Brain (organoid and tissue), 16 donors: ENCODE measurements at places on chromosomes 11 and 22. TPM values are rescaled to one million over a fixed set of nuclear protein-coding genes. Genes with fewer than 3 reads are reported as not detected.

GRCh38 chr11:86938900-86939880 is 16.0 kb downstream of the FZD4 start:
- DNase-seq = peak; percentile 71

Gene OR8J3
- polyA plus RNA-seq = not detected

Gene SAMM50
- 117 TPM for polyA plus RNA-seq

- DNase-seq = no peak
Observed at GRCh38 chr22:39205344-39206021, 39.3 kb downstream of the PDGFB start.

Gene KCNJ1
- not detected for polyA plus RNA-seq

Gene IGHMBP2
- 12.2 TPM for polyA plus RNA-seq

- DNase-seq = no peak
Observed at GRCh38 chr11:29449281-29450074, 567.4 kb downstream of the KCNA4 start.

- DNase-seq = no peak
Observed at GRCh38 chr11:94120946-94121345, 7.7 kb upstream of the PANX1 start.

Gene ST13
- polyA plus RNA-seq = 312 TPM

DNA sequence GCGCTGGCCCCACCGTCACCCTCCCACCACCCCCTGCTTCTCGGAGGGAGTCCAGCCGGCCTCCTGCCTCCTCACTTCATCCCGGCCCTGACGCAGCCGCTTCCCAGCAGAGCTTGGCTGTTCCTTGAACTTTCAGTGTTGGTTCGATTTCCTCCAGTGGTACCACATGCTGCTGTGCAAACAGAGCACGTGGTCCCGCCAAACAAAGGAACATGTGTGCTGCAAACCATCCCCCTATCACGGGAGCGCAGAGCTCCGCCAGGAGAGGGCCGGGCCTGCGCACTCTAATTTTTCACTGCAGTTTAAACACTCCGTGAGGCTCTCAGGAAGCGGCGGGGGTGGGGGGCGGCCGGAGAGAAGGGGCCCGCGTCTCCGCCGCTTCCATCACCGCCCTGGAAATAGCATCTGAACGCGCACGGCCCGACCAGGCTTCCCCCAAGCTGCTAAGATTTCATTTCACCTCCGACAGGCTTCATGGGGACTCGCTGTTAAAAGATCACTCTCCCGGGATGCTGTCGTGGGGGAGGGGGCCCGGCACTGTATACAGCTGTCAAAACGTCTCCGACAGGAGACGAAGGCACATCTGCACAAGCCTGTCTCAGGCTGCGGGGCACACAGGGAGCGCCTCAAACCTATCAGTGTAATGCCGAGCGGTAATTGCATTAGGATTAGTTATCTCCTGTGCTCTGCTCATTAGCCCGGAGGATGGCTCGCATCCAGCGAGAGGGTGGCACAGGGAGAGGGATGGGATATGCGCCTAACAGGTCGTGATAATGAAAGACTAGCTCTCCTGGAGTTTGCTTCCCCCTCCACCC is 269.9 kb upstream of the SORL1-AS1 start:
- DNase-seq = peak; percentile 99

DNA sequence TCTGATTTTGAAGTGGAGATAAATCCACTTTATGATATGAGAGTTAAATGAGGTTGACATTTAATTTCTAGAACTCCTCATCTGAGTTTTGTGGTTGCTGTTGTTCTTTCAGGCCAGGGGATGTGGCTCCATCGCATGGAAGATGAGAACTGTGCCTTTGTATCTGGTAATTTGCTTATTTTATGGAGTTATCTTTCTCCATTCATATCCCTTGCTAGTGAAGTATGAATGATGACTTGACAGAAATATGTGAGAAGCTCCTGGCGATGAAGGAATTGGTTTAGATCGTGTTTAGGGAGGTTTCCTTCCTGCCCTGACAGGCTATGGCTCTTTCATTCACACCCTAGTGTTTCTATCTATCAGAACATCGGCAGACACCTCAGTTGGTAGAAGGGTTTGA is 393.7 kb downstream of the ETS1 start:
- DNase-seq = no peak

DNA sequence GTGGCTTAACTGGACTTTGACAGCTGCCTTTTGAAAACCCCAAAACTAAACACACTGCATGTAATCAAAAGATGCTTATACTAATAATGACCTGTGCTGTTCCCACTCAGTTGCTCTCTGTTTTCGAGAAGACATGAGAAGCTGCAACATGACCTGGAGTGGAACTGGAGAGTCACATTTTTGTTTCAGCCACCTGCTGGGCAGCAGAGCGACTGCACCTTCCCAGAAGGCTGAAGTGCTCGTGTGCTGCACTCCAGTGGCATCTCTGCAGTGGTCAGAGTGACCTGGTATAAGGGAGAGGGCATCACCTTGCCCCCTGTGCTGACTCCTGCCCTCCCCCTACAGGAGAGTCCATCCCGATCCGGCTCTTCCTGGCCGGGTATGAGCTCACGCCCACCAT is 8.6 kb downstream of the THYN1 start:
- DNase-seq = no peak

DNA sequence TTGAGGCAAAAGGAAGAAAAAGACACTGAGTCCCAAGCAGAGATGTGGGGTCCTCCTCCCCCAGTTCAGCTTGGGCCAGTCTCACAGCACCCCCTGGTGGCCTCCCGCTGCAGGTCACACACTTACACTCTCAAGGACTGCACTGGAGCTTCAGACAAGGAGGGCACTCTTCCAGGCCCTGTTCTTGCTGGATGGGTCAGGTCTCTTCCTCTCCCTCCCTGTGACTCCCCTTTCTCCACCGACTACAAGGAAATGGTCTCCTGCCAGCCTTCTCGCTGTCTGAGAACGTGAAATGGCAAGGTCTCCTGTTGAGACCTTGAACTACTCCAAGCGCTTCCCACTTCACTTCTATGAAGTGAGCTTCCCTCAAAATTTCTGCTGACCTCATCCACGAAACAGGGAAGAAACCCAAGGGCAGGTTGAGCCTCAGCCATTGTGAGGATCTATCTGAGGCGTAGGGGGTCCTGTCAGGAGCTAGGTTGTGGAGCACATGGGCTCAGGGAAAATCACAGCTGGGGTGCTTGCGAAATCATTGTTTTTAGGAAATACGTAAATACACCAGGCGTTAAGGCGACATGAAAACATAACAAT is 11.2 kb upstream of the IGLL1 start:
- DNase-seq = peak; percentile 64

Gene C1QTNF4
- 15.8 TPM for polyA plus RNA-seq

Gene CSF2RB
- 0.20 TPM for polyA plus RNA-seq

Gene ST14
- polyA plus RNA-seq = 13.7 TPM

DNA sequence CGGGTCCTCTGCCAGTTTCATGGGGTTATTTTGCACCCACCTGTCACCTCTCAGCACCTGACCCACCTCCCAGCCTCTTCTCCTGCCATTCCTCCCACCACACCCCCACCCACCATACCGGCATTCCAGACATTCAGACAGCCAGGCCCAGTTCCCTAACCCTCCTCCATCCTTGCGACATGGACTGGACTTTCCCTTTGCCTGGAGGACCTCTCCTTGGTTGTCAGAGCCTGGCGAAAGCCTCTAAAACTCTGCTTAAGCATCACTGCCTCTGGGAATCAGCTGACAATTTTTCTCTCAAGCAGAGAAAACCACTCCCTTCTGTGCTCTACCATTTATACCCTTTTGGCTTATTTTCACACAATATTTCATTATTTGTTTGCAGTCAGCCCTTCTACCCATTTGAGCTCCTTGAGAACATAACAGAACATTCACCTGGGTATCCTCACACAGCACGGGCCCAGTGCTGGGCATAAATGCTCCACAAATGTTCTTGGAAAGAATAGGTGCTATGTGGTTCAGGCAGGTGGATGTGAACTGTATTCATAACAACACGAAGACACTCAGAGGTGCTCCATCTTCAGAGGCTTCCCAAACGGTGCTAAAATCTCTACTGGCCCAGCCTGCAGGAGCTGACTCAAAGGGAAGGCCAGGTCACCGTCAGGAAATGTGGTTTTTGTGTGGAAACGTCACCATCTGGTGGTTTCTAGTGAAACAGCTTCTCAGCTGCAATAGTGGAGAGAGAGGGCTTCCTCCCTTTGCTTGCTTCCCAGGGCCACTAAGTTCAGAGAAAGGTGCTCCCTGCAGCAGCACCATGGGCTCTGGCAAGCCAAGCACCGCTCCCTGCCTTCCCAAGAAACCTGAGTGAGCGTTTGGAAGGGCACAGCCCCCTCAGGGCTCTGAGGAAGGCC is 10.4 kb downstream of the SPATA19 start:
- peak; percentile 90 for DNase-seq

GRCh38 chr11:19460718-19461405 is 220.1 kb upstream of the E2F8 start:
- DNase-seq = peak; percentile 85

DNA sequence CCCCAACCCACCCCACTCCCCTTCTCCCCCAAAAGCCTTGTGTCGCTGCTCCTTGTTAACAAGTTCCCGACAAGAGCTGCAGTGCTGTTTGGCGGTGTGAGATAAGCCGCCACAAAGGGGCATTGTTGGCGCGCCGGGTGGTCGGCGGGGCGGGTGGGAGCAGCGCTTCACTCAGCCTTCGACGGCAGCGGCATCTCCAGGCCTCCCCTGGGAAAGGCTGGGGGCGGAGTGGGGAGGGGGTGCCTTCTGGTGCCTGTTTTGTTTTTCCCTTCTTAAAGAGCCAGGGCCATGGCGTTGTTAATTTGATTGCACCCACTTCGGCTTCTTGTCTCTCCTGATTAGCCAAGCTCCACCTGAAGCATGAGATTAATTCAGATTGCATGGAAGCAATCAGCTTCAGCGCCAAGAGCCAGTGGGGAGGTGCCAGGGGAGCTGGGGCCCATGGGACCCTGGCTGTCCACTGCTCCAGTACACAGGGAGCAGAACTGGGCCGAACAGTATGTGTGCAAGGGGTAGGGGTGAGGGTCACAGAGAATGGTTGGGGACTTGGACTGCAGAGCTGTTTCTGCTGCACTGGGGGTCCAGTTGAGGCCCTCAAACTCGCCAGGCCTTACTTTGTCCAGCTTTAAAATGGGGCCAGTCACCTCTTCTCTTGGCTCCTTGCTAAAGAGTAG is 165.1 kb downstream of the CEP164 start:
- peak; percentile 83 for DNase-seq

GRCh38 chr11:86589856-86590589 is 82.4 kb downstream of the ME3 start:
- no peak for DNase-seq

Gene MS4A3
- polyA plus RNA-seq = not detected

DNA sequence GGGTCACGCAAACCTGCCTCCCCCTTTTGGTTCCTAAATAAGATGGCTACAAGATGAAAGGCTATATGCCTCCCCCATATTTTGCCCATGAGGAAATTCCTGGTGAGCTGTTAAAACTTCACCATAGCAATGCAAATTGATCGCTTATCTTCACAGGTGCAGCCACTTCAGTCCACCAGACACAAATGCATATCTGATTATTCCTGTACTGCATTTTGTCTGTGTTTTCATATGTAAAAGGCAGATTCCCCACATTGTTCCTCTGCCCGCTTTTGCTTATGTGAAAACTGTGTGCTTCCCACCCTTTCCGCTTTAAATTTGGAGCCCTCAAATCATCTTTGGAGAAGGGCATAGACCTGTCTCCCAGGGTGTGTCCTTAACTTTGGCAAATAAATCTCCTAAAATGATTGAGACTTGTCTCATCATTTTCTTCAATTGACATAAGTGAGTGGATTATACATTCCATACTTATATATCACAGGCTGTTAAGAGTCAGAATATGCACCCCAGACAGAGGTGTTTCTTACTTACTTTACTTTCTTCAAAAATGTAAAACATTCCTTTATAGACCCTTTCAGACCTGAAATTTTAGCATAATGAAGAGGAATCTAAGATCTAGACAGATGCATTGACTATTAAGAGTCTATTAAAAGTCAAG is 116.4 kb downstream of the CASP12 start:
- DNase-seq = no peak

- DNase-seq = peak; percentile 28
Observed at GRCh38 chr11:61362542-61362875, 335 bp downstream of the TMEM138 start.

Gene KCTD14
- polyA plus RNA-seq = 31.0 TPM

GRCh38 chr11:41921746-41922390 is 462.4 kb upstream of the LRRC4C start:
- DNase-seq = no peak

- no peak for DNase-seq
Observed at GRCh38 chr11:134749040-134749839, 337.2 kb upstream of the B3GAT1 start.

DNA sequence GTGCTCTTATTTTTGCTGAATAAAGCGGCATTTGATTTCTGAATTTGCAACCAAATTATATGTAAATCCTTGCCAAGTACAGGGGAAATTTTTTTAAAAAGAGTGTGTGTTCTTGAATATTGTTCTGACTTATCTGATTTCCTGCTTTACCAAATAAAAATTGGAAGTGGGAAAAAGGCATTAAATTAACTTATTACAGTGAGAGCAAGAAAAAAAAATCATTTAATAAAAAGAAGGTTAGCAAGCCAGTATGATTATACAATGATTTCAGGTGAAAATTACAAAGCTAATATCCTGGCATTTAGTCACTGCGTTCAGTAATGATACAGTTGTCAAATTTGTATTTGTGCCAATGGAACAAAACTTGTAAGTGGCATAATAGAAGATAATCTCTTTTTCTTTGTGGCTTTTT is 82.1 kb upstream of the PPARA start:
- no peak for DNase-seq

Gene AGBL2
- polyA plus RNA-seq = 0.49 TPM

- no peak for DNase-seq
Observed at GRCh38 chr11:79244798-79245197, 196.0 kb downstream of the TENM4 start.

- DNase-seq = no peak
Observed at GRCh38 chr11:105034813-105035620, at the start of gene CASP1. Gene CASP1, minus strand, starts transcription at chr11:105035144. Its CDS starts 31 bp downstream, at chr11:105035113.

Gene KCNK7
- 0.68 TPM for polyA plus RNA-seq
